Heart left ventricle (tissue), 16 donors: ENCODE measurements at places on chromosomes 16 and 17. TPM values are rescaled to one million over a fixed set of nuclear protein-coding genes. Genes with fewer than 3 reads are reported as not detected.

DNA sequence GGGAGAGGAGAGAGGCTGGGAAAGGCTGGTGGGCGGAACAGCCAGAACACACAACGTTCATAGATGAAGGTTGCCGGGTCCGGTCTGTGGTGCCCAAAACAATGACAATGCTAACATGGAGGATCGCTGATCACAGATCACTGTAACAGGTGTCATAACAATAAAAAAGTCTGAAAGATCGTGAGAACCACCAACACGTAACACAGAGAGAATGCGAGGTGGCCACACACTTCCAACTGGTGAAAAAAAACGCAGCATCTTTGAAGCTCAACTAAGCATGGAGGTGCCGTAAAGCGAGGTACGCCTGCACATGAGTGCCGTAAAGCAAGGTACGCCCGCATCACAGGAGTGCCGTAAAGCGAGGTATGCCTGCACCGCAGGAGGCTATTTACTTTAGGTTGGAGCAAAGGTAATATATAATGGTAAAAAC lies 42.3 kb downstream of the ABR start:
- DNase-seq: no peak

- DNase-seq: peak; percentile 81
Observed at GRCh38 chr17:1762233-1762900, 507 bp downstream of the SERPINF1 start.

GRCh38 chr17:67276075-67276474 lies 31.1 kb upstream of the HELZ start:
- DNase-seq: no peak

GRCh38 chr16:58499615-58500351 lies at the start of gene NDRG4:
Gene NDRG4, plus strand, starts transcription at chr16:58500143. Its CDS starts 106 bp downstream, at chr16:58500249.
- peak; percentile 75 for DNase-seq

The TMEM114 gene
- total RNA-seq: not detected

The PCTP gene
- 18.5 TPM for total RNA-seq

DNA sequence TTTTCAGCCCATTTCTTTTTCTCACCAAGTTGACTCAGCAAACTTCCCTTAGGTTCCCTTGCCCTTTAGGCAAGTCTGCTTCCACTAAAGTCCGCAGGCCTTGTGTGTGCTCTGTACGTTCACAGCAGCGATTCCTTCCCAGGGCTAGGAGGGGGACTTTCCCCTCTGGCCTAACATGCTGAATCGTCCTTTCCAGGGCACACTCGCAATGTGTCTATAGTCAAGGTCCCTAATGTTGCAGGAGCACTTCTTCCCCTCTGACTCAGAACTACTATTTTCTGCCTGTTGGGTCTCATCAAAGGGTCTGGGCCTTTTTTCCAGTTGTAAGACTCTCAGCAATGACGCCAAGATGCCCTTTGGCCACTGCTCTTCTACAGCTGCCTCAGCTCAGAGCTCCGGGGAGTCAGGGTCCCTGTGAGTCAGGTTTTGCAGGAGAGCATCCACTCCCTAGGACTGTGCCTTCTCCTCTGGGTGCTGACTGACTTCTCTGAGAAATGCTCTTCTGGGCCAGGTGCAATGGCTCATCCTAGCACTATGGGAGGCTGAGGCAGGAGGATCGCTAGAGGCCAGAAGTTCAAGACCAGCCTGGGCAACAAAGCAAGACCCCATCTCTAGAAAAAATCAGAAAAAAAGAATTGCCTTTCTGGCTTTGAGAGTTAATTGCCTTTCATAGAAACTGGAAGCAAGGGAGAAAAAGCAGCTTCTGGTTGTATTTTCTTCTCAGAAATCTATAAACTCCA lies 64.4 kb upstream of the TBX2 start:
- peak; percentile 60 for DNase-seq

- DNase-seq: peak; percentile 61
Observed at GRCh38 chr17:16415031-16415924, at the start of gene TRPV2. Gene TRPV2, plus strand, starts transcription at chr17:16415571. Its CDS starts 2,098 bp downstream, at chr17:16417669.

- DNase-seq: no peak
Observed at GRCh38 chr17:42647778-42648177, 11.3 kb upstream of the TUBG2 start.

- DNase-seq: no peak
Observed at GRCh38 chr16:1443403-1443973, 868 bp downstream of the CCDC154 start.

DNA sequence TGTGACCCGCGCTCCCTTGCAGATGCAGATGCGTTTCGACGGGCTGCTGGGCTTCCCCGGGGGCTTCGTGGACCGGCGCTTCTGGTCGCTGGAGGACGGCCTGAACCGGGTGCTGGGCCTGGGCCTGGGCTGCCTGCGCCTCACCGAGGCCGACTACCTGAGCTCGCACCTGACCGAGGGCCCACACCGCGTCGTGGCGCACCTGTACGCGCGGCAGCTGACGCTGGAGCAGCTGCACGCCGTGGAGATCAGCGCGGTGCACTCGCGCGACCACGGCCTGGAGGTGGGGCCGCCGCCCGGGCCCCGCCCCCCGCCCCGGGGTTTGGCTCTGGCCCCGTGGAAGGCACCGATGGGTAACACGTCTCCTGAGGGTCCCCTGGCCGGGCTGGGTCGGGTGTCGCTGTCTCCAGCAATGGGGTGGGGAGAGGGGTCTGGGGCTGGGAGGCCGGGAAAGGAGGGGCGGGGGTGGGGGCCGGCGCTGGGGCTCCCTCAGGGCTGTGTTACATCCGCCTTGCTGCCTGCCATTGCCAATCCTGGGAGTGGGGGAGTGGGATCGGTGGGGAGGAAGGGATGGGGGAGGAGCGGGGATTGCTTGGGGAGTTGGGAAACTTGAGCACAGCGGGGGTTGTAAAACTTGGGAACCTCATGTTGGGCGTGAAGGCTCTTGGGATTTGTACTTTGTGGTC lies 737 bp downstream of the NUDT16L1 start:
- peak; percentile 48 for DNase-seq

The RDM1 gene
- not detected for total RNA-seq

DNA sequence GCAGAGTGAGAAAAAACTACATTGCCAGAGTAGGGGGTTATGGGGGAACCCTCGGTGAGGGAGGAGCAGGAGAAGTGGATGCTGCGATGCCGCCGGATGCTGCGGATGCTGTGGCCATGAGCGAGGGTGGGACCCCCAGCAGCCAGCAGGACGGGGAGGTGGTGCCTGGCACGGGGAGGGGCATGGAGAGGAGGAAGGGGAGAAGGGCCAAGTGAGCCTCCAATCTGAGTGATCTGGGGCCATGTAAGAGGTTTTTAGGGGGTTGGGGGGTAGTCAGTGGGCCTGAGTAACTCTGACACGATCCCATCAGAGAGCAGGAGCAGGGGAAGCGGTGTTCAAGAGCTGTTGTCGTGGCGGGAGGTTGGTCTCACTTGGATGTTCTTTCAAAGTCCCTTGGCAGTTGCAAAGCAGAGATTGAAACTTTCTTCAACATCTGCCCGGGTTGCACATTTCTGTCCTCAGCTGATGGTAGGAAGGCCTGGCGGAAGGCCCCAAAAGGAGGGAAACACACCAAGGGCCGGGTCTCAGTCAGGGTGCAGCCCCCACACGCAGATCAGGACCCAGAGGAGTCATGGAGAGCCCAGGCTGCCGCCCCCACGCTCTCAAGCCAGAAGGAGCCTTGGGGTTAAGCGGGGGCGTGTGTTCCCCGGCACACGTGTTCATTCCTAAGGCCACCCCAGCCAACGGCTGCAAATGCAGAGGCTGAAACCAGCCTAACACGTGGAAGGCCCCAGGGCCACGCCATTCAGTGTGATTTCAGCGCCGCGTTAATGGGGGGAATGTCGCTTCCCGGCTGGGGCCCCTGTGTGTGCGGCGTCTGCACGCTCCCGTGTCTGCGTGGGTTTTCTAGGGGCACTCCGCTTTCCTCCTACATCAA lies 81.7 kb downstream of the ZDHHC7 start:
- no peak for DNase-seq

The ADAP2 gene
- total RNA-seq: 10.5 TPM

GRCh38 chr17:54903375-54903774 lies 2.7 kb downstream of the TOM1L1 start:
- peak; percentile 65 for DNase-seq

The KRT36 gene
- not detected for total RNA-seq

DNA sequence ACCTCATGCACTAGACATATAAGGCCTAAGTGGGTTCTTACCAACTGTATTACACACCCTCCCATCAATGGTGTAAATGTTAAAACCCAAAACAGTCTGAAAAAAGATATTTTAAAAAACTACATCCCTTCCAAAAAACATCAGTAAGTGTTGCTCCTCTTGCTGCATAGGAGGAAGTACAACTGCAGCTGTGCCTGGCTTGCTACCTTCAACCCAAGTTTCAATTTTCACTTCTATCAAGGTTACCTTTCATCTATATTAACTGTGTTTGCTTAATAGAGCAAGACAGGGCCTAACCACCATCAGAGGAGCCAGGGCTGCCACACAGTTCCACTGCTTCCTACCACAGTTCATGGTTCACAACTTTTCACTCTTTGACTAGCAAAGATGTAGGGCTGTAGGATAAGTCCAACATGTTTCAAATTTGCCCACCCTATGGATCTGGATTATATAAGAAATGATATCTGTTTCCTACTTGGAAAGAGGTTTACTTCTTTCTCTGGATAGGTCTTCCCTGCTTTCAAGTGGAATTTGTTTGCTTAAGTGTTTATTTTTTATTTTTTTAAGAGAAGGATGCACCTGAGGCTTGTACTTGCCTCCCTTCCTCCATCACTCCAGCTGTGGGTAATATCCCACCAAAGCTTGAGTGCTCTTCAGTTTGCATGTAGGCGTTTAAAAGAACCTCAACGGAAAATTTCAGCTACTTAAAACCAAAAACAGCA lies 56.7 kb downstream of the GRB7 start:
- DNase-seq: no peak

DNA sequence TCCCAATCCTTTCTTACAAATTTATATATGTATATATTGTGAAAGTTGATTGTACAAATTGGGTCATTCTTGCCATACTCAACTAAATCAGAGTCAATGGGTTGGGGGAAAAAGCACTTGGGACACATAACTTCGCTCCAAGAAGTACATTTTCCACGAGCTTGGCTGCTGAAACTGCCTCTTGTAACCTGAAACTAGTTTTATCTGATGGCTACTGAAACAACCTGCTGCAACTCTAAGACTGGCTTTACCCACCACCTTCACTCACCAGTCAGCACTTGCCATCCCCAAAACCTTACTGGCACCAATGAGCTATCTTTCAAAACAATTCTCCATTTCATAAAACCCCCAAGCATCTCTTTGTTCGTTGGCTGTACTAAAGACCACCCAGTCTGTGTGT lies 14.5 kb upstream of the MYCBPAP start:
- DNase-seq: no peak

GRCh38 chr17:9174779-9175574 lies 153.7 kb downstream of the NTN1 start:
- DNase-seq: no peak

The TUBB3 gene
- total RNA-seq: 4.8 TPM

The RTN4RL1 gene
- 3.9 TPM for total RNA-seq

The KRTAP4-3 gene
- not detected for total RNA-seq

The CDH8 gene
- not detected for total RNA-seq

The CORO6 gene
- total RNA-seq: 72.1 TPM

DNA sequence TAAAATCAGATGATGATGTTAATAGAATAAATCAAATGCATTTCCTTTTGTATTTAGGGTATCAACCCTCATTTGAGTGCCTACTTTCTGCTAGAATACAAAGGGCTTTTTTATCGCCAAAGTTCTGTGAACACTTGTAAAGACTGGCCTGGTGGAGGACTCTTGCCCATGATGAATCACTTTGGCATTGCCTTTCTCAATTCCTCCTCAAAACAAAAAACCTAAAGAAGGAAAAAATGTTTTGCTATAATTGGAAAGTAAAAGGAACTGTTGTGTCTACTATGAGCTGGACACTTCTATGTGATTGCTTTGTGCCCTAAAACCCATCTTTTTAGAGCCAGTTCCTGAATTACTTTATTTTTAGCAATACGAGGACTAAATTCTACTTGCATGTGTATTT lies 13.0 kb upstream of the DHRS11 start:
- DNase-seq: no peak

DNA sequence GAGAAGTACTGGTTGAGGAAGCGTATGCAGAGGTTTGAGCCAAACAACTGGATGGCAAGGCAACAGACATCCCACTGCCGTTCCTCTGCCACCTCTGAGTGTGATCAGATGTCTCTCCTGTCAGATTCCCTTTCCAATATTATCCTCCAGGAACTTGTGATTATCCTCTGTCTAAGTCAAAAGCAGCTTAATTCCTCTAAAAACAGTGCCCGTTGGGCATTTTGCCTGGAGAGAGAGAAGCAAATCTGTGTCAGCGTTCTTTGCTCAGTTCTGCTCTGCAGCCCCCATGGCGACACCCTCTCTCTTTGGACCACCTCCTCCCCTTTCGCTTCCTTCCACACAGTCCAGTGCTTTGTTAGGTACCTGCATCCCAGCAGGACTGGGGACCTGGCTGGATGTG lies 56.1 kb upstream of the TBX2 start:
- DNase-seq: no peak

DNA sequence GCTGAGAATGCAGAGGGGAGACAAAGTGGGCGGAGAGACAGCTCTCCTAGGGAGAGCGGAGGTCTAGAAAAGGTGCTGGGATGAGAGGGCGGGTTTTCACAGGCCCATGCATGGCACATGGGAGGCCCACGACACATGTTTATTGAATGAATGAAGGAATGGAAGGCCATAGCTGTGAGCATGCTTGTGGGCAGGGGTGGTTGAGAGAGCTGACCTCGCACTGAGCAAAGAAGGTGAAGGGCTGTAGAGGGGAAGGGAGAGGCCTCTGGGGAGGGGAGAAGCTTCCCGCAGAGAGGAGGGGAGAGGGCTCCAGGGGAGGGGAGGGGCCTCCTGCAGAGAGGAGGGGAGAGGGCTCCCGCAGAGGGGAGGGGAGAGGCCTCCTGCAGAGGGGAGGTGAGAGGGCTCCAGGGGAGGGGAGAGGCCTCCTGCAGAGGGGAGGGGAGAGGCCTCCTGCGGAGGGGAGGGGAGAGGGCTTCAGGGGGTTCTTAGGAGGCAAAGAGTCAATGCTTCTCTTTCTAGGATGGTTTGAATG lies 27.3 kb downstream of the SDK2 start:
- peak; percentile 6 for DNase-seq

- peak; percentile 82 for DNase-seq
Observed at GRCh38 chr16:87464691-87465300, 28.0 kb downstream of the ZCCHC14 start.

GRCh38 chr17:75110234-75110937 lies 617 bp downstream of the ARMC7 start:
- no peak for DNase-seq
